ENCODE measurements at places on chromosomes 12 and 14.
A peak's percentile ranks its signal among the peaks of the same experiment; 100 is the strongest.

DNA sequence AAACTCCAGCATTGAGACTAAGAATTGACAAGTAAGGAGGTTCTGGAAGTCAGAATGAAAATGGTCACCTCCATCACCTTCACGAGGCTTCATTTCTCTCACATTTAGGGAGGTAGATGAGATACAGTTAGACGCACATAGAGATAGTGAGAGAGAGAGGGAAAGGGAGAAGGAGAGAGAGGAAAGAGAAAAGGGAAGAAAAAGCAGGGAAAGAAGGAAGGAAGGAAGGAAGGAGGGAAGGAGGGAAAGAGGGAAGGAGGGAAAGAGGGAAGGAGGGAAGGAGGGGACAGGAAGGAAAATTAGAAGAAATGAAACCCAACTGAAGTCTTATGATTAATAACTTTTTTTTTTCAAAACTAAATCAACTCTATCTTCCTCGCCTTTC is 10.7 kb upstream of the FOXG1 start:
- DNase-seq: no peak

DNA sequence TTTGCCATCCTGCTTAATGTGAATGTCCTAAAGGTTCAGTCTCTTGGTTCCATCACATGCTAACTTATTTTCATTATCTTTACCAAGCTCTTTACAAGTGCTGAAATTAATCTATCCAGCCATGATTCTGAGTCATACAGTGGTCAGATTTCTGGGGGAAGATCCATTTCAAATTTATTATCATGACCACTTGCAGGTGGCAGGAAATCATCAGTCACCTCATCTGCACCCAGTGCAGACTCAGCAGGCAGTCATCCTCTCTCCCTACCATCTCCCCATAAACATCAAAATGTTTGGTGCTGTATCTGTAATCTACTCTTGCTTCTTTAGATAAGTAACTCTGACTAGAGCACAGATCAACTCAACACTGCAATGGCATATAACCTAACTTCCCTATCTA is 23.5 kb downstream of the ATG14 start:
- peak; percentile 80 for DNase-seq

GRCh38 chr14:78618368-78618767 is 448.2 kb downstream of the NRXN3 start:
- DNase-seq: no peak

DNA sequence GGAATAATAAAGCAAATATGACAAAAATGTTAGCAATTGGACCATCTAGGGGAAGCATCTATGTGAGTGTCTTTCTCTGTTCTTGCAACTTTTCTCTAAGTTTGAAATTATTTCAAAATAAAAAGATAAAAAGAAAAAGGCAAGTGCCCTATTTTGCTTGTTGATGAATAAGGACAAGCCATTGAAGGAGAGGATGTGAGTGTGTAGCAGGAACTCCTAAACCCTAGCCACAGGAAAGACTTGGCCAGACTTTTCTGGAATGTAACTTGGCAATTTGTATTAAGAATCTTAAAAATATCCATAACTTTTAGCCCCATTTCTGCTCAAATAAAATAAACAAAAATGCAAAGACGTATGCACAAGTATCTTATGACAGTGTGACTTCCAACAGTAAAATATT is 279.4 kb downstream of the CACNA1C start:
- no peak for DNase-seq

DNA sequence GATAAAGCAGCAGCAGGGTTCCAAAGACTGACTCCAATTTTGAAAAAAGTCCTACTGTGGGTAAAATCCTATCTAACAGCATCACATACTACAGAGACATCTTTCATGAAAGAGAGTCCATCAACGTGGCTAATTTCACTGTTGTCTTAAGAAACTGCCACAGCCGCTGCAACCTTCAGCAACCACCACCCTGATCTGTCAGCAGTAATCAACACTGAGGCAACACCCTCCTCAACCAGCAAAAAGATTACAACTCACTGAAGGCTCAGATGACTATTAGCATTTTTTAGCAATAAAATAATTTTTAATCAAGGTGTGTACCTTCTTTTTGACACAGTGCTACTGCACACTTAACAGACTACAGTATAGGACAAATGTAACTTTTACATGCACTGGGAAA is 6.6 kb downstream of the CAPRIN2 start:
- no peak for DNase-seq

DNA sequence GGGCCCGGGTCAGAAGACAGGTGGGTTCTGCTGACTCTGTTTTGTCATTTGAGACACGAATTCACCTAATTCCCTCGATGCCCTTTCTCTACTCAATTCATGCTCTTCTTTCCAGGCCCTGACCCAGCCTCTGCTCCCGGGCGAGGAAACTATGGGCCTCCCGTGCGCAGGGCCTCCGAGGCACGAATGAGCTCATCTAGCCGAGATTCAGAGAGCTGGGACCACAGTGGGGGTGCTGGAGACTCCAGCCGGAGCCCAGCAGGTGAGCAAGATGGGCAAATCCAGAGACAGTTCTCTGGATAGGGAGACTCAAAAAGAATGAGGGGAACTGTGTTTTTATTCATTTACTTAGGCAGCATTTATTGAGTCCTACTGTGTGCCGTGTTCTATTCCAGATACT is 37.0 kb upstream of the OAS1 start:
- no peak for DNase-seq

DNA sequence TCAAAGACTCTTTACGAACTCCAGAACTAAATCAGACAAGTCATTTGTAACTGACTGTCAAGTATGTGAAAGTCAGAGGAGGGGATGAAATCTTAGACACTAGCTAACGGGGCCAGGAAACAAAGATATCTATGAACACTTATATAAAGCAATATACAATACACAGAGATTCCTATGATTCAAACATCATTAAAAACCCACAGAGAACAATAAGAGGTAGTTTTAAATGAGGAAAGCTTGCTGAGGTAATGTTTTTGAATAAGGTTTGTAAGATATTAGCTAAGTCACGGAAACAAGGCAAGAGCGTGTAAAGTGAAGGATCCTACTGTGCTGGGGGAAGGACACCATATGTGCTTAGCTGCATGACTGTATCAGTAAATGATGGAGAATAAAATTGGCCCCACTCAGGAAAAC is 36.7 kb downstream of the SAV1 start:
- DNase-seq: no peak

DNA sequence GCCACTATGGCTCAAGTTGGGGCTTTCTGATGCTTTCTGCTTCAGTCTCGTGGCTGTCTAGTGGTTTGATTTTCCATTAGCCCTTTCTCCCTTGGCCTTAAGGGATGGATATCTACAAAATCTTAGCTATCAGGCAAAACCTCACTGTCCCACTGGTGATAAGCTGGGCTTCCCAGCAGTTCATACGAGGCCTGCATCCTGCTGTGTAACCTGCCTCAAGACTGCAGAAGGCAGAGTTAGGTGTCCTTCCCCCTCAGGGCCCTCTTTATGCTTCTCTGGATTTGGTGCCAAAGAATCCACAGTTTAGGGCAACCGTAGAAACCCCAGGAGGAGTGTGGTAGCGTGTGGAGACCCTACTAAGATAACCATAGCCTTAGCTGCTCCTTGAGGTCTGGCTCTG is 38.9 kb downstream of the ETV6 start:
- no peak for DNase-seq

GRCh38 chr12:6784761-6785160 is 4.6 kb upstream of the CD4 start:
- DNase-seq: no peak

DNA sequence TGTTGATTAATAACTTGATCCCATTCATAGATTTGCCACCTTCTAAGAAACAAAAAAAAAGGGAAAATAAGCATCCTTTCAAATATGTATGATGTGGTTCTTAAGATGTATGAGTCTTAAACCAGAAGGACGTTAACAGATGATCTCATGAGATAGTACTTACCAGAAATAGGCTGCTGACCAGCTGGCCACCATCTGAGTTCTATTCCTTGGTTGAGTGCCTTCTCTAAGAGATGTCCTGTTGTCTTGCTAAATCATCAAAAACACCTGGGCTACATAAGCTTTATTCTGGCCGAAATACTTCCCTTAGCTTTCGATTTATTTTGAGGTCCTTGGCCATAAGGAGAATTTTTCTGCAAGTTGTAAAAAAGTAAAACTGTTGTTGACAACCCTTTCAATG is 55.6 kb downstream of the GPR65 start:
- DNase-seq: no peak

DNA sequence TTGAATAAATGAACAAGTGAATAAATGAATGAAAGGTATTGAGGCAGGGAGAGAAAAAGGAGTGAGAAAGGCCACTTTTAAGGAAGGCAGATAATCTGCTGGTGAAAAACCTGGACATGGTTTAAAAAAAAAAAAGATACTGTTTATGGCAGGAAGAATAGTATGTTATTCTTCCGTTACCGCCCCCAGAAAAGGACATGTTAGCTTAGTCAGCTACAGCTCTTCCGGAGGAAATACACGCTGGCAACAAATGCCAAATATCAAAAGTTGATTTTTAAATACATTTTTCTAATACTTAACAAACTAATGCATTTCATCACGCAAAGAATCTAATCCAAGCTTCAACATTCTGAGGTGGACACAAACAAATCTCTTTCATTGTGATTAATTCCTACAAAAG is 43.2 kb downstream of the SLC5A8 start:
- DNase-seq: no peak

DNA sequence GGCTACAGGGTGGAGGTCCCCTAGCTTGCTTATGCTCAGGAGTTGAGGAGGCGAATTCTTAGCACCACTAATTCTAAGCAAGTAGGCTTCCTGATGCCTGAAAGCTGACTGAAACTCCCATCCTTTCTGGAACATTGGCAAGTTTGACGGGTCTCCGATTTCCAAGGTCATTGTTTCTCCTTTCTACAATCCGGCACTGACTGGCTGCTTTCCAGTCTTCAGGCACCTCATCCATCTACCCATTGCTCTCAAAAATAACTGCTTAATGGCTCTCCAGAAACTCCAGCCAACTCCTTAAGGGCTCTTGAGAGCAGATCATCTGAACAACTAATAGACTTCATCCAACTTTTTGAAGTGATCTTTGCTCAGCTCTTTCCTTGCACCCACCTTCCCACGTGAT is 13.3 kb downstream of the REM2 start:
- DNase-seq: no peak

- peak; percentile 25 for DNase-seq
These were observed at the start of gene KIF26A for GRCh38 chr14:104138098-104138717. TSS of gene KIF26A (plus strand) at chr14:104138587. CDS start at chr14:104138723, 136 bp downstream.

DNA sequence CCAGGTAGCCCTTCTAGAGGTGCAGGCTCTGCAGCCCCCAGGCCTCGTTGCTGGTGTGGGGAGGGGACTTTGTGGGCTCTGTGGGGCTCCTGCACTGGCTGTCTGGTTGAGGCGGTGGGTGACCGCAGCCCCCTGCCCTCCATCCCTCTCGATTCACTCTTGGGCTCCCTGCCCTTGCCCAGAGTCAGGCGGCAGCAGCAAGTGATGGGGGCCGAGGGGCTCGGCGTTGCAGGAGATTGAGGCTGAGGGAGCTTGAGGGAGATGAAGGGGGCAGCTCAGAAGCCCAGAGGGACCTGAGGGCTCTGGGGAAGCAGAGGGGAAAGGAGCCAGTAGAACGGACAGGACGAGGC is 9.5 kb upstream of the LRTM2 start:
- no peak for DNase-seq

DNA sequence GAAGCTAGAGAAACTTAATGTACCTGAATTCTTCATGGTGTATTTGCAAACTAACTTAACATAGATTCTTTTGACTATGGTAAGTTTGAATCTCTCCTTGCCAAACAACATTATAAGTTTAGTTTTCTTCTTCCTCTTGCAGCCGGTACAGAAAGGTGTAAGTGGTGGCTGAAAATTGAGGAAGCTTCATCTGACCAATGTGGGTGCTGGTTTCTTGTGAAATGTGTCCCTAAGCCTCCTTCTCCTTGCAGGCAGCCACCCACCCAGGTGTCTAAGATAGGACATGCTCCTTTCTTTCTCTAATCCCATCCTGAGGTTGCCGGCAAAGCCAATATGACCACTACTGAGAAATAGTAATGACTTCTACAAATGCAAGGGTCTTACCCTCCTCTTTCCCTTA is 20.6 kb downstream of the GSG1 start:
- no peak for DNase-seq

DNA sequence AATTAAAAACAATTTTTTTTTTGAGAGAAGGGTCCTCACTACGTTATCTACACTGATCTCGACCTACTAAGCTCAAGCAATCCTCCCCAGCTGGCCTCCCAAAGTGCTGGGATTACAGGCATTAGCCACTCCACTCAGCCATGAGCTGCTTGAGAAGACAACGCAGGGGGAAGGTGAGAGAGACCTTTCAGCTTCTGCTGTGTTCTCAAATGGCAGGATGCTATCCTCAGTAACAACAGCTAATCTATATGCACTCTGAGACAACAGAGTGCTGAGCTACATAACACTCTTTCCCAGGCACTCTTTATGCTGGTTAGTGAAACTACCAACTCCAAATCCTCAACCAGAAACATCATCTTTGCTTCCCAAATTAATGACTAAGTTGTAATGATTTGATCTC is 526.1 kb downstream of the CCER1 start:
- no peak for DNase-seq

GRCh38 chr12:121181181-121181580 is 28.7 kb upstream of the P2RX4 start:
- DNase-seq: no peak

- DNase-seq: no peak
These were observed 362.3 kb upstream of the NOVA1 start for GRCh38 chr14:26959972-26960660.

DNA sequence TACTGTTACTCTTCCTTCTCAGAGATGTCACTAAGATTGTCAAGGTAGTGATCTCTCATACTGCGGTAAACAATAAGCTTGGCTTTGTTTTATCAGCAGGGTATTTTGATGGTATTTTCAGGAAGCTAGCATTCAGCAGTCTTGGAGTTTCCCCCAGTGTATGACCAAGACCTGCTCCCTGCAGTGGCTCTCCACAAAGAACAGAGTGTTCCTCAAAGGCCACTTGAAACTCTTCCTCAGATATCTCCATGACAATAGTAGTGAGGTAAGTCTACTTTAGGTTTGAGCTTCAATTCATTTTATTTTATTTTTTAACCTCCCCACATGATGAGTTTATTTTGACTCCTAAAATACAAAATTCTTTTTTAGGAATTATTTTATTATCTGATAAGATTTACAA is 74.0 kb upstream of the G2E3 start:
- DNase-seq: no peak

GRCh38 chr12:81758421-81759189 is 545 bp downstream of the PPFIA2 start:
- peak; percentile 44 for DNase-seq

GRCh38 chr12:50119387-50119786 is 7.4 kb downstream of the COX14 start:
- no peak for DNase-seq

GRCh38 chr12:12507121-12507520 is 55.5 kb downstream of the DUSP16 start:
- no peak for DNase-seq

GRCh38 chr12:79959484-79959883 is 24.6 kb upstream of the PPP1R12A start:
- no peak for DNase-seq

- no peak for DNase-seq
These were observed 137.2 kb upstream of the GSC start for GRCh38 chr14:94906991-94907587.

DNA sequence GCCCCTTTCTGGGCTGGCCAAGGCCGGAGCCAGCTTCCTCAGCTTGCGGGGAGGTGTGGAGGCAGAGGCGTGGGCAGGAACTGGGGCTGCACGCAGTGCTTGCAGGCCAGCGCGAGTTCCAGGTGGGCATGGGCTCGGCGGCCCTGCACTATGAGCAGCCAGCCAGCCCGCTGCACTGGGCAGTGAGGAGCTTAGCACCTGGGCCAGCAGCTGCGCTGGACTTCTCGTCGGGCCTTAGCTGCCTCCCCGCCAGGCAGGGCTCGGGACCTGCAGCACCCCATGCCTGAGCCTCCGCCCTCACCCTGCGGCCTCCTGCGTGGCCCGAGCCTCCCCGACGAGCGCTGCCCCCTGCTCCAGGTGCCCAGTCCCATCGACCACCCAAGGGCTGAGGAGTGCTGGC is 42.0 kb downstream of the TMTC2 start:
- DNase-seq: no peak

Measured in HT1080 (cell line).